ENCODE measurements at places on chromosomes 2 and 18.

GRCh38 chr18:79803611-79804051 lies 5.9 kb downstream of the KCNG2 start:
- DNase-seq, result no peak

GRCh38 chr2:177541258-177541991 lies 148.9 kb downstream of the AGPS start:
- no peak for DNase-seq

DNA sequence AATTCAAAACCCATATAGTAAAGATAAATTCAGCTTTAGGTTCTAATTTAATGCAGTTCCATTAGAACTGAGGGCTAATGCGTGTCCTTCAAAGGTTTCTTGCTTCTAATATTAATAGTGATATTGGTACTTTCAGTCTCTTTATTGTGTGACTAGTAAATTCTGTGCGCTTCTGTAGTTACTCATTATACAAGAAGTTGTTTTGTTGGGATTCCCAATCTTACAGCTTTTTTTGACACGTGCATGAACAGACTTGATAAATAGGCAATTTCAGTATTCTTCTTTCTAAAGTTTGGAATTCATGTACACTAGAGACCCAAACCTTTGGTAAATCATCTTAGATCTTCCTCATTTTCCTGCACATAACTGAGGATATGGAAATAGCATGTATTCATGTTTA lies 71.8 kb downstream of the HAUS1 start:
- DNase-seq, result no peak

DNA sequence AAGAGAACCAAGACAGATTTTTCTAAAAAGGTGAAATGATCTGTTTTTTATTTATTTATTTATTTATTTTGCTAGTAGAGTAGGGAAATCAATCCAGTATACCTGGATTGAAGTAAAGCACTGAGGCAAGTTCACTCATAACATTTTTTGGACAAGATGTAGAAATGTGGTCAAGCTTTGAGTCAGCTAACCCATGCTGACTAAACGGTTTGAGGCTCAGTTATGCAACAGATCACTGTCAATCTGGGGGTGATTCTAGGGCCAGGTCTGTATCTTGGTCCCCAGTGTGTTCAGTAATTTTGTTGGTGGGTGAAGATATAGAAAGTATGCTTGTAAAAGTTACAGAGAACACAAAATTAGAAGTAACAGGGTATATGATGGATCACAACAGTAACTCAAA lies 60.2 kb downstream of the RMDN2 start:
- peak; percentile 6 for DNase-seq

GRCh38 chr2:18899725-18900124 lies 310.4 kb upstream of the NT5C1B start:
- DNase-seq, result no peak

- DNase-seq, result no peak
Measured at GRCh38 chr2:98522854-98523253, 78.2 kb downstream of the INPP4A start.

DNA sequence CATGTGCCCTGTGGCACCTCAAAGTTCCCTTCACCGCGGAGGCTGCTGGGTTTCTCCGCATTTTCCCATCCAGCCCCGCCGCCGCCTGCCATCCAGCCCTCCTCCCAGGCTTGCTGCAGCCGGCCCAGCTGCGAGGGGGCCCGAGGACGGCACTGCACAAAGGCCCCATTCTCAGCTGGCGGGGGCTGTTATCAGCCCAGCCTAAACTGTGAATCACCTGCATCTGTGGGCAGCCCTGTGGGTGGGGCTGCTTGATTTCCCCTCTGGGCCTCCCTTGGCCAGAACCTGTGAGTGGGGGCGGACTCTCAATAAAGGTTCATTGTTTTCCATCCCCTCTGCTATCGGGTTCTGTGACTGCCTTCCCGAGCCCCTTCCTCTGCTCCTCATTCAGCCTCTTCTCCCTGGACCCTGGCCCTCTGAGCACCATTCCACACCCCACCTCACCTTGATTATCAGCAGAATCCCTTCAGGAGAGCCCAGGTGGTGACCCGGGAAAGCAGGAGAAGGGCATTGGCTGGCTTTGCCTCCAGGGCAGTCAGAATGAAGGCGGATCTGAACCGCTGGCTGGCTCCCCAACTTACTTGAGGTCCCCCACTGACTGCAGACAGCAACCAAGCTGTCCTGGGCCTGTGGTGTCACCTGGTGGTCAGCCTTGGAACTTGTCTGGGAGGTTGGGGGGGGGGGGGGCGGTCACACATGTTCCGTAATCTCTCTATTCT lies 204.5 kb downstream of the ZFP36L2 start:
- no peak for DNase-seq

DNA sequence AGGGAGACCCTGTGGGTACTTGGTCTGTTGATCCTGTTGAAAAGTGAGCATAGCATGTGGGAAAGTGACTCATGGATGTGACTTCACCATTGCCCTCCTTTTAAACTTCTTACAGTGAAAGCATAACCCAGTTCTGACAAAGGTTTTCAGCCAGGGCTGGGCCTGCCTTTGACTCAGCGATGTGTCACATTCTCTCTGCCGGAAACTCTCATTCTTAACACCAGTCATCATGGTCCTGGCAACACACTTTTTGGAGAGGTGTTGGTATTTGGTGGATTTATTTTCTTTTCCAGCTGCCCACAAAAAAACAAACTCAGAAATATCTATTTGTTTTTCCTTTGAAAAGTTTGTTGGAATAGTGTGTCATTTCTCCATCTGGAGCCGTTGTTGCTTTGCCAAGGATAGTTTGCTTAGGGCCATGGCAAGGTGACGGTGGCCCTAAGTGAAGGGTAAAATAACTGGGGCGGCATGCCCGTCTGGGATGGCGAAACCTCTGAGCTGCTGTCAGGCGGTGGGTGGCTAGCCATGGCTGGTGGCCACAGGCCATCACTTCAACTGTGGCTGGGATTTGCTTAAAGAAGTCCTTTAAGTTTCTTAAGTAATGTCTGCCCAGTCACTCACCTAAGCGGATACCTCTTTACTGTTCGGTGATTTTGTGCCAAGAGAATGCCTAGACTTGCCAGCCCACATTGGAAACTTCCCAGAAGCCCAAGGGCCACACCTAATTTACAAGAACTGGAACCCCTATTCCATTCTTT lies 123.3 kb downstream of the LTBP1 start:
- DNase-seq, result peak; percentile 97

DNA sequence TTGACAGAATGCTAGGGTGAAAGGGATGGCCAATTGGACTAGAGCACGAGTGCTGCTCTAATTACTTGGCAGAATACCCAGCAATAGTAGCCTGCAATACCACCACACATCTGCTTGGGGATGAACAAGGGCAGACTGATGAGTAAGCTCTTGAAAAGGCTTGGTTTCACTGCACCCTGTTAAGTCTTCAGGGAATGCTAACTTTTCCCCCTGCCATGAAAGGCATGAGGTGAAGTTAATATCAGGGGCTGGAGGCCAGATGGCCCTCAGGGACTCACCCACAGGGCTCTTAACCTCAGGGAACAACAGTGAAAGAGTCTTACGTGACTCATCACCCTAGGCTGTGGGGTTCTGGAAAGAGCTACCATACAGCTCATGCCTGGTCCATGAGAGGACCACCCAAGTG lies 51.7 kb upstream of the MYL1 start:
- no peak for DNase-seq

GRCh38 chr2:224166654-224167053 lies 127.6 kb upstream of the SERPINE2 start:
- no peak for DNase-seq

- DNase-seq, result no peak
Measured at GRCh38 chr2:83162421-83162820, 1296.7 kb downstream of the SUCLG1 start.

DNA sequence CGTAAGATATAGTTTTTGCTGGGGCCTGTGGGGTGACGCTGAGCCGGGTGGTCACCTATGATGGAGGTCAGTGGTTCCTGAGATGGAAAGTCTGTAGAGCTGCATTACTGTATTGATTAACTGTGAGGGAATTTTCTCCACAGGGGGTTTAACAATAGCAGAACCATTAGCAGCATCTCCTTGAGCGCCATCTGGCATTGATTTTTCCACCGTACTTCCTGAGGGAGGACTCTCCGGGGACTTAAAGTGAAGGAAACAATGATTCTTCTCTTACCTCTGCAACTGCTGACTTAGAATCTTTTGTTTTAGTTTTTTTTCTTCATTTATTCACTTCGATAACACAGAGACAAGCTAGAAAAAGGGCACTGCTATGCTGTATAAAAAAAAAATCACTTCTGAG lies 22.6 kb upstream of the RNF125 start:
- no peak for DNase-seq

DNA sequence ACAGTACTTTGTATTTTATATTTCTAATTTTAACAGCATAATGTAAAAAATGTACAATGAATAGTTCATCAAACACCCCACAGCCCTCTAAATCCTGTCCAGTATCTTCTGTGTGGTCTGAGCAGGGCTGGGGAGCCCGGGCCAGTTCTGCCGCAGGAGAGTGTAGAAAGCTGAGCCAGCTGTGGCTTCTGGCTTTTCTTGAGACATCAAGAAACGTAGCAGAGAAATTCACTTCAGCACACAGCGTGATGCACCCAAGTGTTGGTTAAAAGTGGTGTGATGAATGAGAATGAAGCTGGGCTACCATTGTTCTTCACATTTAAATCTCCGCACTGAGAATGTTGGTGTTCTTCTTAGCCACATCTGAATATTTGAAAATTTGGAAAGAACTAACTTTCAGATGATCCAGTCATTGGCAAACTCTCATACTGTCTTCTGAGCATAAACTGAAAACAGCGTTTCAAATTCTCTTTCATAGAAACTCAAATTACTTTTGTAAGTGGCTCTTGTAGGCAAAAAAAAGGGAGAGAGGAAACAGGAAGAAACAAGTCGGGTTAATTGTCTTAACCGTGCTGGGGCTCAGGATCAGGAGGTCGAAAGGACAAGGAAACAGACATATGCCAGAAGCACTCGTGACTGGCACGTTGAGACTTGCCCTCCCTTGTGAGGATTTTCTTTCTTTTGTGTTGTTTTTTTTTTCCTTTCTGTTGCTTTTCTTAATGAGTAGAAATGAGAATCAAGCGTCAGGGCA lies 23.4 kb upstream of the TMEM87B start:
- DNase-seq, result no peak

GRCh38 chr2:19801367-19802080 lies 100.3 kb downstream of the TTC32 start:
- DNase-seq, result peak; percentile 86

- DNase-seq, result no peak
Measured at GRCh38 chr18:35371412-35372195, 5.5 kb downstream of the ZNF396 start.

DNA sequence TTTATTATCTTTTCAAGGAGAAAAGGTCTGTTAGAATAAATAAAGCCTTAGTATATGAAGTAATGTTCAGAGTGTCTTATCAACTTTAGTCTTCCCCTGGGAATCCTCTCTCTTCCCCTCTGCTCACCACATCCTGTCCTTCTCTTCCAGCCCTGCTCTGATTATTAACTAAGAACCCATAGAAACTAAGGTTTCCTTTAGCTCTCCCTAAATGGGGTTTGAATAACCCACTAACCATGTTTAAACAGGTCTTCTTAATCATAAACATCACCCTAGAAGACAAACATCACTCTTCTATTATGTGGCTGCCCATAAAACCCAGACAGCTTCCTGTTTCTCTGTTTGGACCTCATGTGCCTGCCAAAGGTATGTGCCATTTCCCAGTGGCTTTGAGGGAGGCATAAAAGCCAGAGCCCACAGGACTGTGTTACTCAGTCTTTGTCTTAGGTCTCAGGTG lies 50.1 kb downstream of the SLC14A1 start:
- DNase-seq, result no peak

GRCh38 chr2:138155304-138155703 lies 191.0 kb downstream of the HNMT start:
- DNase-seq, result no peak

- DNase-seq, result no peak
Measured at GRCh38 chr2:241461693-241462677, 46.4 kb downstream of the STK25 start.

DNA sequence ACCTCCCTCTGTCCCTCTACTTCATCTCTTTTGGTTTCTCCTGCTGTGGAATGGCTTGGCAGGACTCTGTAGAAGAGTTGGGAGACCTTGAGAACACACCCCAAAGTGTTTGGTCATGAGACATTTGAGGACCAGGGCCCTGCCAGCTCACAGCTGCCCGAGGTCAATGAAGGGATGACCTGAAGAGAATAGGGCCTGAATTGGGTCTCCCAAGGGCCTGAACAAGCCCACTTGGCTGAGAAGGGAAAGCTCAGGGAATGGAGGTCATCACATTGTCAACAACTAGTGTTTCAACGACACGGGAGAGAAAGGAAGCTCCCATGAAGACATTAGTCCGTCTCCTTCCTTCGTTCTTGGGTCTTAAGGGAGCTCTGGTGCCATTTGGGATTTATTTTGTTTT lies 52.8 kb downstream of the TTC32 start:
- DNase-seq, result no peak

GRCh38 chr2:19592197-19592596 lies 233.8 kb upstream of the OSR1 start:
- no peak for DNase-seq

DNA sequence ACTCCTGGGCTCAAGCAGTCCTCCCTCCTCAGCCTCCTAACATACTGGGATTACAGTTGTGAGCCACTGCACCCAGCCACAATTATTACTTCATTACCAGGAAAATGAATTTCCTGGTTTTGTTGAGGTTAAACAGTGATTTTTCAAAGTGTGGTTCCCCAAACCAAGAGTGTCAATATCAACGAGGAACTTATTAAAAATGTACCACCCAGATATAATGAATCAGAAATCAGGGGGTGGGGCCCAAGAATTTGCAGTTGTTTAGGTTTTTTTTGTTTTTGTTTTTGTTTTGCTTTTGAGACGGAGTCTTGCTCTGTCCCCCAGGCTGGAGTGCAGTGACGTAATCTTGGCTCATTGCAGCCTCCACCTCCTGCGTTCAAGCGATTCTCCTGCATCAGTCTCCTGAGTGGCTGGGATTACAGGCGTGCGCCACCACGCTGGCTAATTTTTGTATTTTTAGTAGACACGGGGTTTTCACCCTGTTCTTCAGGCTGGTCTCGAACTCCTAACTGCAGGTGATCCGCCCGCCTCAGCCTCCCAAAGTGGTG lies 94.1 kb downstream of the WDSUB1 start:
- no peak for DNase-seq

DNA sequence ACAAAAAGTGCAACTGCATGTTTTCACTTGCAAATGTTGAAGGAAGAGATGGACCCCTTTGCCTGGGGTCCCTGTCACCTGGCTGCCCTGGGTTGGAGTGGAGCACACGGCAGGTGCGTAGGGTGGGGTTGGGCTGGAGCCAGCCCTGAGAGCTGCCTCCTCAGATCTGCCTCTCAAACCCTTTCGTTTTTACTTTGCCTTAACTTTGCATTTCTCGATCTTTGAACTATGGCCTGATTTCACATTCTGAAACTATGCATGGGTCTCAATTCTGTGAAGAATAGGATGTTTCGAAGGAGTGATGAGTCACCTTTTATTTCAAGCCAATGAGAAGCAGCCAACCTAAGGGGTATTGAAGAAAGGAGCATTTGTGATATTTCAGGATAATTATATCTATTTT lies 132.8 kb downstream of the ACOXL start:
- DNase-seq, result no peak
